Fibroblast of skin of scalp (primary cell): ENCODE measurements at places on chromosomes 6 and 20.
A peak's percentile ranks its signal among the peaks of the same experiment; 100 is the strongest.

- no peak for DNase-seq
These were observed 165.5 kb upstream of the SCGN start for GRCh38 chr6:25486550-25486949.

- peak; percentile 78 for DNase-seq
These were observed 5.2 kb upstream of the C20orf203 start for GRCh38 chr20:32678948-32679347.

DNA sequence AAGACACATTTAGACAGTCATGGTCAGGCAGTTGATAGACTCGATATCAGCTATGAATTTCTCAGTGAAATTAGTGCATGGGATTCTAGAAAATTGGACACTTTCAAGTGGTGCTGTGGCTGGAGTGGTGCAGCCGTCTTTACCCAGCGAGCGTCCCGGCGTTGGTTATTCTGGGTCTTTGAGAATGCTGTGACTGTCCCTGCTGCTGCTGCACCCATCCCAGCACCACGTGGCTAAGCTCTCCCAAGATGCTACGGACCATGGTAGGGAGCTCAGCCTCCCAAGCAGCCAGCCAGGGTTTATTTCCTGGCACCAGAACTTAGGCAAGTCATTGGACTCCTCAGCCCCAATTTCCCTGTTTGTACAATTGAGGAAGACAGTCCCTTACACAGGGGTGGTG is 147.2 kb upstream of the RPS6KA2 start:
- no peak for DNase-seq

DNA sequence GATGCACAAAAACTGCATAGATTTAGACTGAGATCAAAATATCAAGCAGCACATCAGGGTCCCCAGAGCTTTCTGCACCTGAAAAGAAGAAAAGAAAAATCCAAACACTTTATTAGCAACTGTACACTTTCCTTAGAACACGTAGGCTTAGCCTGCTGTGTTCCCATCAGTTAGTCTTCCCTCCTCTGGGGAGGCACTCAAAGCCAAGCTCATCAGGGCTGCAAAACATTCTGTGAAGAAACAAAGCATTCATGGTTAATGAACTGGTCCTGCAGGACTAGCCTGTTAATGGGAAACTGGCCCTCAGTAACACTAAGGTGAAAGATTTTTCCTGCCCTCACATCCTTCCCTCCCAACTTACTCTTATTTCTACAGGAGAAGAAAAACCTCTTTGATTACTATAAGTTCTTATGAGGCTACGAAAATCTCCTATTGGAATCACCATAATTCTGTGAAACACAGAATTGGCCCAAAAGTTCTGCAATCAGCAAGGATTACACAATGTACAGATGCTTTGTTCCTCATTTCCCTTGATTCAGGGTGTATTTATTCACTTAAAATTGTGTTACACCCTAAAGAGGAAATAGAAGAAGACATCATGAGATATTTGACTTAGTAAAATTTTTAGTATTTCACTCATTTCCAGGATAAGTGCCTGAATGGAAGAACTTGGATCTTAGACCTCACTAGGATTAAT is 901.0 kb upstream of the MAP3K7 start:
- DNase-seq: no peak

- DNase-seq: no peak
These were observed 28.3 kb downstream of the SAYSD1 start for GRCh38 chr6:39086711-39087110.

GRCh38 chr20:6029538-6029937 is 24.3 kb downstream of the LRRN4 start:
- no peak for DNase-seq

DNA sequence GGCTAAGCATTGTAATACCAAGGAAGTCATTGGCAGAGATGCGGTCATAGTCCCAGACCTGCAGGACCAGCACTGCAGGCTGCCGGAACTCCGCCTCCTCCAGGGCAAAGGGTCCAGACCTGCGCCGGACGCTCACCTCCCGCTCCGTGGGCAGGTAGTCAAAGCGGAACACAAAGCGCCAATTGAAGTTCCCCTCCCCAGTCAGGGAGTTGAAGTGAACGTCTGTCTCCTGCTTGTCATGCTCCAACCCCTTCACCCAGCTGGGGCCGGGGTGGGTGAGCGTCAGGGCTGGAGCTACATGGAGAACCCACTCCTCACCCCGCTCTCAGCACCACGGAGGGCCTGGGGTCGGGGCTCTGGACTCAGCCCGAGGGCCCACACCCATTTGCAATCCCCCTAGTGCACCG is 18.2 kb downstream of the ERGIC3 start:
- DNase-seq: no peak

DNA sequence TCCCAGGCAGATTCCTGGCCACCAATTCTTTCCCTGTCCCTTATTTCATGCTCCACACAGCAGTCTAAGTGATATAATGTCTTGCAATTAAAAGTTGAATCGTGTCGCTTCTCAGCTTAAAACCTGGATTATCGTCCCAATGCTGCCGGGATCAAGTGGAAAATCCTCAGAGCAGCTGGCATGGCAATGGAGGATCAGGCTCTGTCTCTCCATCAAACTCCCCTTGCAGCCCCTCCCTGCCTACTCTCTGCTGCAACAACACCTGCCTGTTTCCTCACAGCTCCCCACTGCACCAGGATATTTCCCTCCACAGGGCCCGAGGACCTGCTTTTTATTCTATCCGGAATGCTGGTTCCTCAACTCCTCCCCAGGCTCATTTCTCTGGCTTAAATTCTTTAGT is 277.1 kb downstream of the SYNE1 start:
- DNase-seq: no peak

DNA sequence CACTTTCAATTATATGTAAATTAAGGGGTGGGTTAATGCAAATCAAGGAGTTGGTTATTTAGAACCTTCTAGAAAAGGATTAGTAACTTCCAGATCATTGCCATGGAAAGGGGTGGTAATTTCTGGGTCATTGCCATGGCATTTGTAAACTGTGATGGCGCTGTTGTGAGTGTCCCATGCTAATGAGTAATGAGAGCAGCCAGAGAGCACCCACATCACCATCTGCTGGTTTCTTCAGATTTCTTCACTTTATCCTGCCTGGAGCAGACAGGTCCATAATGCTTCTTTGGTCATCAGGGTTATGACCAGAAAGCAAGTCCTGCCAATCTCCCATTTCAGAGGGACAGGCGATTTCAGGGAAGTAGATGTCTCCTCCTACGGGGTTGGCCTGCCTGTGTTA is 311.3 kb upstream of the CNR1 start:
- DNase-seq: no peak

GRCh38 chr6:32424589-32425300 is 14.9 kb upstream of the HLA-DRA start:
- DNase-seq: peak; percentile 11

- peak; percentile 29 for DNase-seq
These were observed 419.1 kb downstream of the CDC5L start for GRCh38 chr6:44806656-44807055.

DNA sequence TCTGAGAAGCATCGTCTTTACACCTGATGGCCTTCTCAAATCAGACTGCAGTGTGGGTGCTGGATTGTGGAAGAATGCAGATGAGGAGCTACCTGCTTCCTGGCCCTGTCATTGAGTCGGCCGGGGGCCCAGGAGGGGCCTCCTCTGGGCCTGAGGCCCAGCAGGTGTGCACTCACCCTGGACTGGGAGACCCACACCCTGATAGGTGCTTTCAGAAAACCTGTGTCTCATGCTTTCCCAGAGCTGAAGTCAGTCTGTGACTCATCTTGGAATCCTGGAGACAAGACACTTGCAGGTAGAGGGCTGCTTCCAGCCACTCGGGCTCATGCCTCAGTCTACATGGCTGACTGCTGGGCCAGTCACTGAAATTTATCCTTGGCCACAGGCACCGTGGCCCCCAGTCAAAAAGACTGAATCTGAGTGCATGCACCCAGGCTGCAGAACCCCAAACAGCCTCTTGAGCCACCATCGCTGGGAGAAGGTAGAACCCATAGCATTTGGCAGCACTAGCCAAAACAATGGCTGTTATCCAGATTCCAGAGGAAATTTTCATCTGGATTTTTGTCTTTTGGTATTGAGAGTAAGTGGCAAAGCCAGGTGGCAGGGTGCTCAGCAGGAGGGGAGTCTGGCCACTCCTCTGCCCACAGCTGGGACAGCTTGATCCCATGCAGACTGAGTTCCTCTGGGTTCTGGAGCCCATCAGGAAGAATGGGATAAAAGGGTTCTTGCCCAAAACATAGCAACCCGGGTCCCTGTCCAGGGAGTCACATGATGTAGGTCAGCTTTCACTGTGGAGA is 182.0 kb upstream of the CST7 start:
- no peak for DNase-seq

GRCh38 chr20:34237942-34238341 is 3.3 kb upstream of the ASIP start:
- no peak for DNase-seq
